ENCODE measurements at places on chromosomes 6 and 20. TPM values are rescaled to one million over a fixed set of nuclear protein-coding genes. Genes with fewer than 3 reads are reported as not detected.

TDRD6 gene
- total RNA-seq: 1.0 TPM

SULF2 gene
- total RNA-seq: 52.8 TPM

OVOL2 gene
- 6.7 TPM for total RNA-seq

TBC1D20 gene
- total RNA-seq: 38.4 TPM

GSTA2 gene
- not detected for total RNA-seq

PDYN gene
- total RNA-seq: not detected

CST5 gene
- 0.55 TPM for total RNA-seq

- DNase-seq: no peak
Measured at GRCh38 chr6:8170245-8170644, 67.9 kb upstream of the EEF1E1 start.

DNA sequence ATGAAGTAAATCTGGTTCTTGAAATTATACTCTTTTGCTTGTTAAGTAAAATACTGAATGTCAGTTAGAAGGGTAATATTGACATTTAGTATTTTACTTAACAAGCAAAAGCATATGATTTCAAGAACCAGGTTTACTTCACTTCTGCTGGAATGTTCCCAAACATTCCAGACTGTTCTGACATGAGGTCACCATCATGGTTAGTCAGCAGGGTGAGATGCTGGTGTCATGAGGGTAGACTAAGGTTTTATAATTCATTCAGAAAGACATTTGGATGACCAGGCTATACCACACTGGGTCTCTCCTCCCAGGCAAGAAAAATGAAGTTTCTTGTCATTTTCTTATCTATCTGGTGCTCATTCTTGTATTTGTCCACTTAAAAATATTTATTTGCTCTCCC is 414.4 kb upstream of the MMS22L start:
- no peak for DNase-seq

DNA sequence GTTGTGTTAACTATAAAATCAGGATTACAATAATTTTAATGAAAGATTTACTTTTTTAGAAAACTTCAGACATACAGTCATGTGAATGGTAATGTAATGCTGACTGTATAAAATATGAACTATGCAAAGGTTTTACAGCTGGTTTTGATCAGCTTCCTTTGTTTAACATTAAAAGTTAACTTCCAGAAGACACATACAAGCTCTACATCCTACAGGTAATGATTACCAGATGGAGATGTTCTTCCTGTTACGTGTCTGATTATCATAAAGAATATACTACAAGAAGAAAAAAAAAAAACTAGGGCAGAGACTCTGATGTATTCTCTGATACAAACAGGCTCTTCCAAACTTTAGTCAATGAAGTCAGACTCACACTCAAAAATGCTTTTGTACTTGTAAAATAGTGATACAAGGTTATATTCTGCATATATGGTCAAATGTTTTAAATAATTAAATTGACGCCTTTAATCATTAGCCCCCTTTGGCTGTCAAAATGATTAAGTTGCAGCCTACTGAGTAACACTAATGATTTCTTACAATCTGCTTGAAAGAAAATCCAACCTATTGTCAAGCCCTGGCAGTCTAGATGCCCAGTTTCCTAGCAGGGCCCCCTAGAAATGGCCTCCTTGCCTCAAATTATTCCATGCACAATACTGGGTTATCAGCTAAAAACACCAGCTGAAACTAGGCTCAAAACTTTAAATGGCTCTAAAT is 251.8 kb upstream of the RUNX2 start:
- no peak for DNase-seq

DNA sequence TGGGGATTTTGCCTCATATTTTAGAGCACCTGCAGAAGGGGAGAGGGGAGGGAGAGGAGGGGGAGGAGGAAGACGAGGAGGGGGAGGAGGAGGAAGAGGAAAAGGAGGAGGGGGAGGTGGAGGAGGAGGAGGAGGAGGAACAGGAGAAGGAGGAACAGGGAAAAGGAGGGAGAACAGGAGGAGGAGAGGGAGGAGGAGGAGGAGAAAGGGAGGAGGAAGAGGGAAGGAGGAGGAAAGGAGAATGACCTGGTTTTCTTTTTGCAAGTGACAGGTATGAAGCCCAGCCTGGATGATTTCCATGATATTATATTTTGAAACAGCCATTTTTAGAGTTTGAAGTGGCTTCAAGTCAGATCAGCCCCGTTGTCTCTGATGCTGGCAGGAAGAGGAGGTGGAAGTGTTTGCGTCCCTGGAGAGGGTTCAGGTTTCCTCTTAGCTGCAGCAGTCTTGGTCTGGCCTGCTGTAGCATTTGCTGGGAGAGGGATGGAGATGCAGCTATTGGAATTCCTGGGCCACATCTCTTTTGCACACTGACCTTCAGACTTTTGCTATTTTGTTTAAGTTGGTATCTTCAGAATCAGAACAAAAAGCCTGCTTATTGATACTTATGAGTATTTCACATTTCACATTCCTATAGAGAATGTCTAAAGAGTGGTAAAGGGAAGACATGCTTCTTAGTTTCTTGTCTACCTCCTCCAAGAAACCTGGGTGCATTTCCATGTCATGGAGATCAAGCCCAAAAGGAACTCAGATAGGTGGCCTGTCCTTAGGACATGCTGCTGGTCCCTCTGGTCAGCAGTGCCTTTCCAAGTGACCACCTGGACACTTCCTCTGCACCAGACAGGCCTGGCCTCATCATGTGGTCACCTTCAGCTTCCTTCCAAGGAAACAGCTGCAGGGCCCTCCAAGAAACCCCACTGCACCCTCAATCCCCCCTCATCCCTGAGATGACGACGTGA is 54.3 kb upstream of the IYD start:
- DNase-seq: no peak

GRCh38 chr6:115894426-115894992 is 166.2 kb downstream of the FRK start:
- no peak for DNase-seq

DNA sequence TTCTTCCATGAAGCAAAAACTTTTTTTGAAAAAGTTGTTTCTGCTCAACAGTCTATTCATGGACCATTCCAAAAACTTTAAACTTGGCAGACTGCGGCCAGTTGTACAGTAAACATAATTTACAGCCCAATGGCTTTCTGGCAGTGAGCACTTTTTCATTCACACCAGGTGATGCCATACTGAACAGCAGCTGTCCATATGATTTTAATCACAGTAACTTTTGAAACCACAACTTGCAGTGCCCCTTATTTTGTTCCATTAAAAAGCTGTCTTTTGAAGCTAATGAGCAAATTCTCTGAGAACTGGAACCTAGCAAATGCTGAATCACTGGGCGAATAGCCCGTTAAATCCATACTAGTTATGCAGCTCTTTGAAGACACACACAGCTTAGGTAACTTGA is 576.6 kb downstream of the PTPRT start:
- DNase-seq: no peak

DNA sequence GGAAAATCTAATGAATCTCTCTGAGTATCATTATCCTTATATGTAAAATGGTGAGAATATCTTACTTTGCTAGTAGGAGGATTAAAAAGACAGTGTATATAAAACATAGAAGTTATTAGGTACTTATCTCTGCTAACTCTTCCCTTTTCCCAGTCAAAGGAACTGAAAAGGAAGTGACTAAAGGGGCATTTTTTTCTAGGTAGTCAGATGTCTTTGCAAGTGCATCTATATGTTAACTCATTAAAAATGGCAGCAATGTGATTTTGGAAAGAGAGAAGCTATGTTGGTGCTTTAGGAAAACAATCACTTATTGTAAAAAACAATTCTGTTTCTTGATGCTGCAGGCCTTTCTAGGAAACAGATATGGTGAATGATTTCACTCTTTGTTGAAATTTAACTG is 180.9 kb downstream of the SAMD5 start:
- no peak for DNase-seq

GRCh38 chr6:81938014-81938856 is 185.8 kb upstream of the TENT5A start:
- no peak for DNase-seq

DNA sequence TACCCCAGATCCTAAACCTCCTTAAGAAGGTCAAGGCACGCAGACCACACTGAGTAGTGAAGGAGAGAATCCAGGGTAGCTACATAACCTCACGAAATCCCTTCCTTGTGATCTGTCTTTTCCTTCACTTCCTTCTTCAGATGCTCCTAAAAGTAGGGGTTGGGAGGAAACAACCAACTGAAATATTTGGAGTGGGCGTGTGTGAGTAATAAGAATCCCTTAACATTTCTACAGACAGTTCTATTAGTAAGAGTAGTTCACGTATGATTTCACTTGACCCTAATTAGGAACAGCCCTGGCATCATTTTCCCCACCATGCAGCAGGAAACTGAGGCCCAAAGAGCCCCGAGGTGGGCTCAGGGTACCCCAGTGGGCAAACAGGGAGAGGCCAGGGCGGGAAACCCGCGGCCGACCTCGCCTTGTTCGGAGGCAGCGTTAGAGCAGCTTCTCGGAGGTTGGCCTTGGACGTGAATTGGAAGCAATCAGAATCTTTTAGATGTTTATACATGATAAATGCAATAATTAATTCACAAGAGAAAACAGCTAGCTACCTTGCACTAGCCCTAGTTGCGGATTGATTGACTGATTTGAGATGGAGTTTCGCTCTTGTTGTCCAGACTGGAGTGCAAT is 859 bp upstream of the RAE1 start:
- DNase-seq: no peak

- DNase-seq: peak; percentile 65
Measured at GRCh38 chr6:170156448-170157375, 134.2 kb downstream of the DLL1 start.

DNA sequence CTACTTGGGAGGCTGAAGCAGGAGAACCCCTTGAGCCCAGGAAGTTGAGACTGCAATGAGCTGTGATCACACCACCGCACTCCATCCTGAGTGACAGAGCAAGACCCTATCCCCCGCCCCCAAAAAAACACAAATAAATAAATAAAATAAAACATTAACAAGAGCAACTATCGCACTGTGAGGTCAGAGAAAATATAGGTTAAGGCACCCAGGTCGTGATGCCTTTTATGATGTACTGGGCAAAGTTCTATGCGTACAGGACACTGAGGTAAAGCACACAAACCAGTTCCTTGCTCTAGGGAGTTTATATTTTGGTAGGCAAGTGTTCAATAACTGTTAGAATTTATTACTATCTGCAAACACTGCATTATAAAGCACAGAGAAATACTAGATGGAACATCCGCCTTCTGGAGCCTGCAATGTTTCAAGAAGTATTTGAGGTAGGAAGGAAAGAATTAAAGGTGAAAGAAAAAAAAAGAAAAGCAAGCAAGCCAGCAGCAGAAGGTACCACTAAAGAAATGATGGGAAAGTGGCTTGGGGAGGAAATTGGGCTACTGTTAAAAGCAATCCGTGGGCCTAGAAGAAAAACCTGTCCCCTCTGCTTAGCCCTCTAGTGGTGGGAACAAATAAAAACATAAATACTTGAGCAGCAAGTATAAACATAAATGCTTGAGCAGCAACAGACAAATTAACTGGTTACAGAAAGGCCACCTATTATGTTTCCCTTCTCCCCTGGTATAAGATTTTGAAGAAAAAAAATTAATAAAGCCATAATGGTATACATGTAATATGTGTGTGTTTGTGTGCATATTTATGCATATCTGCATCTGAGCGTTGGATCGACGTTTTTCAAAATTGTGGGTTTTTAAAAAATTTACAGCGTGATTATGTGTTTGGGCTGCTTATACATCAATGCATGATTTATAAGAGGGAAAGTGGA is 128.0 kb downstream of the PHACTR1 start:
- no peak for DNase-seq

GRCh38 chr20:17928633-17929311 is 39.8 kb downstream of the SNX5 start:
- peak; percentile 69 for DNase-seq

- no peak for DNase-seq
Measured at GRCh38 chr6:79202556-79202955, 31.9 kb downstream of the HMGN3 start.

DNA sequence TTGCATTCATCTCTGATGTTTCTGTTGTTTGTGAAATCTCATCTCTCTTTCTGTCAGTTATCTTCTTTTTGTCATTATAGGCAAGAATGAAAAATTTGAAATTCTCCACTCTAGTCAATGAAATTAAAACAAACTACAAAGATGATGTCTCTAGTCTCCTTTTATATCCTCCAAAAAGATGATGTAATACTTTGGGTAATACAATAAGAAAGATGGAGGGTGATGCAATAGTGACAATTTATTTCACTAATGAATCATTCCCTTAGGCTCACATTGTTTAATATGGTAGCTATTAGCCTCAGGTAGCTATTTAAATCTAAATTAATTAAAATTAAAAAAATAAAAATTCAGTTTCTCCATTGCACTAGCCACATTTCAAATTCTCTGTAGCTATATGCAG is 145.4 kb downstream of the UST start:
- no peak for DNase-seq

DNA sequence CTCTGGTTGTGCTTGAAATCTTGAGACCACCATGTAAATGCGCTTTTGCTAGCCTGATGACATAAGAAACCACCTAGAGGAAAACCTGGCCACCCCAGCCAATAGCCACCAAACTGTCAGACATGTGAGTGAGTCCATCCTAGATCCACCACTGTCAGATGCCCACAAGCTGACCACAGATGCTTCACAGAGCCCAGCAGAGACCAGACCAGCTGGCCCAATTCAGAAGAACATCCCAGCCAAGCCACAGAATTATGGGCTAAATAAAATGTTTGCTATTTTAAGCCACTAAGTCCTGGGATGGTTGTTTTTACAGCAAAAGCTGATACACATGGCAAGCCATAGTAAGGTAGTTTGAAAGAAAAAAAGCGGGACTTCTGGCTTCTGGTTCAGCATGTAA is 425.3 kb downstream of the KIF16B start:
- no peak for DNase-seq

- no peak for DNase-seq
Measured at GRCh38 chr6:27452496-27452897, 20.4 kb downstream of the ZNF184 start.

DNA sequence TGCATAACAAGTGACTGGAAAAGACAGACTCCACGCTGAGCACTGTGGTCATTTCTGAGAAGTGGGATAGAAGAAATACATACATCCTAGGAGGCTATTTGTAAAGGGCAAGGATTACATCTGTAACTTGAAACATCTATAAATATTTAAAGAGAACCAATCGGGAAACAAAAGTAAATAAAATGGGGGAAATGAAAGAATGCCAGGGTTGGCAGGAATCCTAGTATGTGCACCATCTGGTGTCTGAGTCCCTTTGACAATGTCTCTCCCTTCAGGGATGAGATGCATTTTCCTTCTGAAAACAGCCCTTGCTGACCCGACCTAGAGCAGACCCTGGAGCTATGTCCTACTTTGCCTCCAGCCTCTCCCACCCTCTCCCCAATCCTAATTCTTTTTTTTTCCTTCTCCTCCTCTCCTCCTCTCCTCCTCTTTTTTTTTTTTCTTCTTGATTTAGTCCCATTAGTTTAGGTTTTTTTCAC is 53.2 kb downstream of the VSTM2L start:
- DNase-seq: no peak

- no peak for DNase-seq
Measured at GRCh38 chr20:17955302-17955701, 13.3 kb downstream of the SNX5 start.

DNA sequence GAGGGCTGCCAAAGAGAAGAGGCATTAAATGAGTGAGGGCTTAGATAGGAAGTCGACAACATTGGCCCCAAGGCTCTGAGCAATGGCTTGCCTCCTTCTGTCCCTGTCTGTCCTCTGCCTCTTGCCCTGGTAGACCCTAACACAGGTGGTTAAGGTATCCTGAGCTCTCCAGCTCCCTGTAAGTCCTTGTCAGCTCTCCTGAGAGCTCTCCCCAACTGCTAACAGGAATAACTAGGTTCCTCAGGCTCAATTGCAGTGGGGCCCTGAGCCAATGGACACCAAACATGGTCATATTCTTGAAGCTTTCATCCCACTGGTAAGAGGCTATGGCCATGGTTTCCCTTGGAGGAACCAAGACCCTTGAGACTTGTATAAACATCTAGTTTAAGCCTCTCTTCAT is 5.0 kb upstream of the CPNE1 start:
- DNase-seq: no peak

- DNase-seq: no peak
Measured at GRCh38 chr6:89489078-89489477, 56.1 kb downstream of the ANKRD6 start.

Measured in upper lobe of right lung (tissue), 1 donor.